Right lung (tissue), 10 donors: ENCODE measurements at places on chromosomes 12 and 14.
A peak's percentile ranks its signal among the peaks of the same experiment; 100 is the strongest.

DNA sequence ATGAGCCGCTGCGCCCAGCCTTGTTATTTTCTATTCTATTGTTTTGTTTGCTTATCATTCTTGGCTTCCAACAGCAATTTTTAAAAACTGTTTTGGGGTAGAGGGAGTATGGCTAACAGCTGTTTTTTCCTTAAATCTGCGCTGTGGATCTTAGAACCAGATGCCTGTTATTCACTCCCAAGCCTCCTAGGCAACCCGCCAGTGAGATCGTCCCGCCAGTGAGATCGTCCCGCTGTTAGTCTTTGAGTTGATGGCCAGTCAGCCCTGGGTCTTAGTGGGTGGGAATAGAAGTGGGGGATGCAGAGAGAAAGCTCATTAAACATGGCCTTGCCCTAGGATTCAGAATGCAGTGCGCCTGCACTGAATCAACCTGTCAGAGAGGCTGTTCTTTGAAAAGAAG, 67.3 kb upstream of the BICD1 start:
- DNase-seq: peak; percentile 83

- no peak for DNase-seq
These were observed 219.9 kb downstream of the SEC23A start for GRCh38 chr14:38883127-38883526.

DNA sequence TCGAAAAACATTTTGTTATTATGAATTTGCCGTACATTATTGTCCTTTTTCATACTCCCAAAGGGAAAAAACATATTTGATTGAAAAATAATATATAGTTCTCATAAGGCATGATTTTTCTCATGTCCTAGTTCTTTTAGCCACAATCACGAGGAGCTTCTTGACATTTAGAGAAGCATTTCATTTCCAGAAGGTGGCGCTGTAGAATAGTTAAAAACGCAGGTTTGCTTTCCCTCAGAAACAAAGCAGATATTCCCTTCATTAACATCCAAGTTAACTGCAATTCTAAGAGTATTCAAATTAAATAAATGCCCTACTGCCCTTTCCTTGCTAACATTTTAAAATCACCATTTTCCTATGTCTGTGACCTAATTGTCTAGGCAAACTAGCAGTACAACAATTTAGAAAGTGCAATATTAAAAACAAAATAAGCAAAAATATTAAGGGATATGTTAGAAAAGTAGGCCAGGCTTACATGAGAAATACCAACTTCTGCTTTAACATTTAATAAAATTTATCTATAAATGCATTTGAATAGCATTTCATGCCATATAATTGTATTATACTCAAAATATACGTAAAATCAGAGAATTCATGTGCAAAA, 10.9 kb upstream of the PIK3C2G start:
- DNase-seq: peak; percentile 54

- no peak for DNase-seq
These were observed 42.8 kb upstream of the CPSF6 start for GRCh38 chr12:69196302-69197288.

- no peak for DNase-seq
These were observed 193.0 kb downstream of the C12orf50 start for GRCh38 chr12:87836190-87836589.

DNA sequence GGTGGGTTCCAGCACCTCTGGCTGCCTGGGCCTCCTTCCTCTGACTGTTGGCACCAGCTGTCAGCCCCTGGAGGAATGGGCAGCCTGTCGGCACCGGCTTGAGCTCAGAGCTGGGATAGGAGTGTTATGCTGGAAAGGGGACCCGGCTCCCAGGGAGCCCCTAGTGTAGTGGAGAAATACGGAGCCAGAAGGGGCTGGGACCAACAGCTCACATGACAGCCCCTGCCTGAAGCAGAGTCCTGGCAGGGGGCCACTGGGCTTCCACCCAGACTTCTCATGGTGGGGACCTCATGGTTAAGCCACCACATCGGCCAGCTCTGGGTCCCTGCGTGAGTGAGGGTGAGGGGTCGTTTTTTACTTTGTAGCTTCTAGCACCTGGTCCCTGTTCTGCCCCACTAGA, 174.5 kb downstream of the TSPAN9 start:
- peak; percentile 69 for DNase-seq

DNA sequence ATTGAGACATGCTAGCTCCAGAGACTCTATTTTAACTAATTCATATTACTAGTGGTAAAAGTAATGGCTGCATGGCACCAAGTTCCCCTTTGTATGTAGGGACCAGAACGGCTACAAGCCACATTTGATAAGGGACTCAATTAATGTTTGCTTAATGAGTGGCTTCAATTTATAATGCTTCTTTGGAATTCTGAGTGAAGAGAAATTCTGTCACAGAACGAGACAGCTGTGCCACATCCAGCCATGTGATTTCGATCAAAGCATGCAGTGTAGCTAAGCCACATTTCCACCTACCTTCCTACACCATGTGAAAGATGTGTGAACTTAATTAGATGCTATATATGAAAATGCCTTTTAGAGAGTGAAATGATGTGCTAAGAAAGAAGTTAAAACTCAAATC, 217.4 kb downstream of the ACSS3 start:
- DNase-seq: no peak

DNA sequence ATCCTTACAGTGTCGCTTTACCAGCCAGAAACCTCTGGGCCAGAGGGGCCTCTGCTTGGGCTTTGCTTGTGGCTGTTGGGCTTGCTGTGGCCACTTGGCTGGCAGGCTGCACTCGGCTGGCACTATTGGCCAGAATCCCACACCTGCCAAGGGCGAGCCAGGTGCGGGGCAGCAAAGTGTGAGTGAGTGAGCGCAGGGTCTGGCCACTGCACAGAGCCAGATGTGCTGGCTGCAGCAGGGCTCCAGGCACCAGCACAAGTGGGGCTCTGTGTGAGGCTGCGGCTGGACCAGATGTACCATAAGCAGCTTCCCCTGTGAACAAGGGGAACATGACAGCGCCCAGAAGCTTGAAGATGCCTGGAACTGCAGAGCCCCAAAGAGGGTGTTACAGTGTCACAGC, 33.5 kb upstream of the ARID2 start:
- no peak for DNase-seq

- DNase-seq: no peak
These were observed 7.3 kb downstream of the CLEC7A start for GRCh38 chr12:10122689-10123088.

DNA sequence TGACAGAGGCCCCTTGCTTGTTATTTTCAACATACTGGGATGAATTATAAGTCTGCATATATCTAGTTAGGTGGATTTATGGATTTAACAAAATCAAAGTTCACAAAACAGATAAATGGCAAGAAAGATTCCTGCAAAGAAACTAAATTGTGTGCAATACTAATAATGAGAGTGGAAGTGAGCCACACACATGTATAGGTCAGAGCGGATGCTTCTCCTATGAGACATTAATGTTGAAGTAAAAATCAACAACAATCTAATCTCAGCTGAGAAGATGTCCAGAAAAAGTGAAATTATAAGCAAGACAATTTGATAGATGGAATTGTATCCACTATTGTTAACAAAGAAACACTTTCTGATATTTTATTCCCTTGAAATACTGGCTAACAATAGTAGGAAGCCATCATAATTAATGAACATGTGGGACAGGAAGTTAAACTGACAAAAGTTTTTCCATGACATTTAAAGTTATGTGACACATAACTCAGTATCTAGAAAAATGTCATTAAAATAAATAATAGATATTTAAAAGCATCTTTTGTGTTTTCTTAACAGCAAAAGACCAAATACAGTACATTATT, 39.7 kb downstream of the RAD51B start:
- no peak for DNase-seq

DNA sequence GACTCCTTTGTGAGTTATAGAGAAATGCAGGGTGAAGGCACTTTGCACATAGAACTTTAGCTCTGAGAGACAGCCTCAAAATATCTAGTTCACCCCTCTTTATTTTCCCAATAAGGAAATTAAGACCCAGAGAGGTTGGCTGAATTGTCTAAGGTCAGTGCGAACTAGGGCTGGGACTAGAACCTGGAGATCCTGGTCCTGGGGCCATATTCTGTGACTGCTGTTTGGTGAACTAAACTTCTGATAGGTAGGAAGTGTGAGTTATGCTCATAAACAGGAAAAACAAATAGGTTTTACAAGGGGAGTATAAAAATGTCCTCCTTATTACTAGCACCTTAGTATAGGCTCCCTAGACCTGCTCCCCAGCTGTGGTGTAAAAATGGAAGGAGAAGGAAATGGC, 53.9 kb downstream of the DAD1 start:
- DNase-seq: no peak

DNA sequence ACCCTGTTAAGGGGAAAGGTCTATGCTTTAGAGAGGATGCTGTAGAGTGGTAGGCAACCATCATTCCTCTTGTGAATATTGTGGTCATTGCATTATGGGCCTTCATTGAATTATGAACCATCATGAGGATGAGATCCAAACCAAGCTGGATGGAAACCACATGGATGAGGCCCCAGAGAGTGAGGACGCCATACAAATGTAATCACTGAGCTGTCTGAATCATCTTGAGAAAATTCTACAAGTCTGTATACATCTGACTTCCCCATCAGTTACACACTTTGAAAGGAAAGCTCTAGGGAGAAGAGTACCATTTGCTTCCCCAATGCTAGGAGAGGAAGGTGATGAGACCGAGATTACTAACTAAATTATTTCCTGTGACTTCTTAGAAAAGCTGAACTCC, 172.9 kb downstream of the CACNA1C start:
- DNase-seq: no peak

DNA sequence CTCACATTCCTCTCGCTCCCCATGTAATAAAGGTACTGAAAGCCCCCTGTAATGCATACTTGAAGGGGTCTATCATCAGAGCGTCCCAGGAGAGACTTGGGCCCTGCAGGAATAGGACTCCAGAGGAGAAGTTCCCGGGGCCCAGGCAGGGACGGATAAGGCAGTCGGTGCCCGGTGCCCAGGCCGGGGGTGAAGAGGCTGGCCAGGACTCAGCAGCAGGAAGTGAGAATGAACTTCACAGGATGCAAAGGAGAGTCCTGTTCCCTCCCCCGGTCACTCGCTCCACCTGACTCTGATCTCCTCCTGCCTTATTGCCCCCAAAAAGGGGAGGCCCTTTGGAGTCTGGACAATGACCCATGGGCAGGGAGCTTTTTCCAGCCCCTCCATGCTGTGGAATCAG, 40.2 kb downstream of the LRRC74A start:
- DNase-seq: no peak

DNA sequence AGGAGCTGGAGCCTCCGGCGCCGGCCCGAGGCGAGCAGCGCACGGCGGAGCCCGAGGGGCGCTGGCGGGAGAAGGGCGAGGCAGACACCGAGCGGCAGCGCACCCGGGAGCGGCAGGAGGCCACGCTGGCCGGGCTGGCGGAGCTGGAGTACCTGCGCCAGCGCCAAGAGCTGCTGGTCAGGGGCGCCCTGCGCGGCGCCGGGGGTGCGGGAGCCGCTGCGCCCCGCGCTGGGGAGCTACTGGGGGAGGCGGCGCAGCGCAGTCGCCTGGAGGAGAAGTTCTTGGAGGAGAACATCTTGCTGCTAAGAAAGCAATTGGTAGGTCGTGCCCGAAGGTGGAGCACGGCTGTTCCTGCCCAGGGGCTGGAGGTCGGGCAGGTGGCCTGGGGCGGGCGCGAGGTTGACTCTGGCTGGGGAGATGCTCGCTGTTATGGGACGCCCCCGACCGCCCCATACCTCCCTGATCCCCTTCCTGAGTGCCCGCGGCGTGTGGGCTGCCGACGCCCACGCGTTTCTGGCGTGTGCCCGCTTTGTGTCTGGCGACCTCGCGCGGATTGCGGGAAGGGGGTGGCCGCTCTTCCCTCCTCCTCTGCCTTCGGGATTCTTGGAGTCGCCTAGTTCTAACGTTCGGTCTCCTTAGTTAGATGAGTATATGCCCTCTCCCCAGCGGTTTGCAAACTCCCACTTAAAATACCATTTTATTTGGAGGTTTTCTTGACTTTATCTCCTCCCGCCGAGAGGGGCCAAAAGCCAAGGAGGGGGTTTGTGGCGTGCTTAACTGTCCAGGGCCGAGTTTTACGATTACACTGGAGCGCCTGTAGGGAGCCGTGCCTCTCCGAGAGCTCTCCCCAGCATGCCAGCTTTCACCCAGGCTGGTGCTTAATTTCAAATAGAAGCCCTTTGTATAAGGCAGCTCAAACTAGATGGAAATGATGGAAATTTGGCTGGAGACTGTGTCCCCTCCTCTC, 752 bp downstream of the DACT1 start:
- peak; percentile 49 for DNase-seq
